Naive thymus-derived CD4-positive, alpha-beta T cell (primary cell): ENCODE measurements at places on chromosomes 11 and 22. TPM values are rescaled to one million over a fixed set of nuclear protein-coding genes. Genes with fewer than 3 reads are reported as not detected.

SLC39A13 gene
- total RNA-seq: 33.3 TPM

DSCAML1 gene
- 1.3 TPM for total RNA-seq

HORMAD2 gene
- total RNA-seq: 0.23 TPM in 1 of 2 replicates, not detected in the other

NUCB2 gene
- 128 TPM for total RNA-seq

C11orf52 gene
- not detected in 2 replicates for total RNA-seq

OR4A16 gene
- total RNA-seq: not detected in 2 replicates
